ENCODE measurements at places on chromosomes 12 and 14. TPM values are rescaled to one million over a fixed set of nuclear protein-coding genes. Genes with fewer than 3 reads are reported as not detected.

The NOVA1 gene
- total RNA-seq = 21.8 TPM

The NEK9 gene
- total RNA-seq = 74.3 TPM

DNA sequence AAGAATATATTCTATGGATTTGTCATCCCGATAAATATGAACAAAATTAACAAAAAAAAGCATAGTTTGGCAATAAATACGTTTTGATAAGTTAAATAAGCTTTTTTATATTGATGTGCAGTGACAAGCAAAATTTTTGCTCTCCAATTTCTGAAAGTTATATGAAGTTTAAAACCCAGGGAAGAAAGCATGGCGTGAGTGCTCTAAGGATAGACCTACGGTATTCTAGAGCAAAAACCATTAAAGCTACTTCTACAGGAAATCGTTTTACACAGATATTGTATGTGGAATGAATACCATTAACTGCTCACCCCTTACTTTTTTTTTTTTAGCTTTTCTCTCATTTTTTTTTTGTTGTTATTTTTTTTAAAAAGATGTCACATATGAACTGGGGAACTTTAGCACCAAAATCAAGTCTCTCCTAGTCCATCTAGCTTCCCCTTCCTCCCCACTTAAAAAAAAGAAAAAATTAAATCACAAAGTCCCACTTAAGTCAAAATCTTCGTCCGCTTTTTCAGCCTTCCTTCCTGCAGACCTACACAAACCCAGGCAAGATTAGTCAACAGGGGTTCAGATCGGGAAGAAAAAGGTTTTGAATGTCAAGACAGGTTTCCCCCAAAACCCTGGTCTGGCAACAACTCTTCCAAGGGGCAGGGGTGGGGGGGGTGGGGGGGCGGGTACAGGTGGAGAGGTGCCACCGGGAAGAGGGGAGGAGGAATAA is 4.4 kb downstream of the ZFP36L1 start:
- no peak for DNase-seq

The ADAMTS20 gene
- total RNA-seq = 0.15 TPM

GRCh38 chr14:30551460-30551859 is 7.5 kb upstream of the G2E3 start:
- DNase-seq = no peak

The ALDH1L2 gene
- 1.4 TPM for total RNA-seq

DNA sequence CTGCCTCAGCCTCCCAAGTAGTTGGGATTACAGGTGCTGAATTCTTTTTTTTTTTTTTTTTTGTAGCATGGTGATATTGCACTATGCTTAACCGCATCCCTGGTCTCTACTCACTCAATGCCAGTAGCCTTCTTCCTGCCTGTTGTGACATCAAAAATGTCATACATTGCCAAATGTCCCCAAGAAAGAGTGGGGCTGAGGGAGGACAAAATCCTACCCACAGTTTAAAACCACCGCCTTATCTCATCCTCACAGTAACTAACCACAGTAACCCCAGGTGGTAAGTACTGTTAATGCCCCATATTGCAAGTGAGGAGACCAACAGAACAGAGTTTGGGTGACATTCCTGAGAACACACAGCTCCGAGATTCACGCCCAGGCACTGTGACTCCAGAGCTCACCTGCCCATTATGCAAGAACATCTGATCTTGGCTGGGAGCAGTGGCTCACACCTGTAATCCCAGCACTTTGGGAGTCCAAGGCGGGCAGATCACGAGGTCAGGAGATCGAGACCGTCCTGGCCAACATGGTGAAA is 19.6 kb downstream of the MORN3 start:
- no peak for DNase-seq

The SLC17A8 gene
- total RNA-seq = not detected

DNA sequence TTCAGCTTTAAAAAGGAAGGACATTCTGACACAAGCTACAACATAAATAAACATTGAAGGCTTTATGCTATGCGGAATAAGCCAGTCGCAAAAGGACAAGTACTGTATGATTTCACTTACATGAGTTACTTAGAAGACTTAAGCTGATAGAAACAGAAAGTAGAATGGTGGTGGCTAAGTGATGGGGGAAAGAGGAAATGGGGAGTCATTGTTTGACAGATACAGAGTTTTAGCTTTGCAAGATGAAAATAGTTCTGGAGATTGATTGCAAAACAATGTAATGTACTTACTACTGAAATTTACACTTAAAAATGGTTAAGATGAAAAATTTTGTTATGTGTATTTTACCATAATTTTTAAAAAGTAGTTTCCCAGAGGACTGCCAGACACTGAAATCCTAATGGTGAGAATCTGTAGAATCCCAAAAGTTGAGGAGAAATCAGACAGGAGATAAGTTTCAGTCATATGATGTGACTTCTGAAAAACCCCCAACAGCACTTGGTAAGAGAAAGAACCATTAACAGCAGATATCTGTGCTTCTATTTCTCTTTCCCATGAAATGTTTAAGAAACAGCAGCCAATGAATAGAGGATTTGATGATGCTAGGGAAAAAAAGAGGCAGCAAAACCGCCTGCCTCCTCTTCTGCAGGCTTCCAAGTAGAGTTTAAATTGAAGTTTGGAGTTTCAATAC is 16.6 kb upstream of the CLEC2A start:
- DNase-seq = no peak

The C12orf54 gene
- total RNA-seq = not detected

The PLEKHG3 gene
- total RNA-seq = 31.4 TPM

The CNPY2 gene
- total RNA-seq = 203 TPM

The DLK1 gene
- 1.3 TPM for total RNA-seq

- DNase-seq = no peak
These were observed 50.2 kb upstream of the VRK1 start for GRCh38 chr14:96747006-96747405.

GRCh38 chr12:98002887-98003493 is 512.4 kb upstream of the TMPO start:
- peak; percentile 61 for DNase-seq

The TMEM253 gene
- 0.90 TPM for total RNA-seq

- DNase-seq = no peak
These were observed 18.5 kb downstream of the KRT7 start for GRCh38 chr12:52251367-52252051.

GRCh38 chr14:85421186-85421877 is 108.6 kb upstream of the FLRT2 start:
- DNase-seq = no peak

The PNP gene
- 322 TPM for total RNA-seq

DNA sequence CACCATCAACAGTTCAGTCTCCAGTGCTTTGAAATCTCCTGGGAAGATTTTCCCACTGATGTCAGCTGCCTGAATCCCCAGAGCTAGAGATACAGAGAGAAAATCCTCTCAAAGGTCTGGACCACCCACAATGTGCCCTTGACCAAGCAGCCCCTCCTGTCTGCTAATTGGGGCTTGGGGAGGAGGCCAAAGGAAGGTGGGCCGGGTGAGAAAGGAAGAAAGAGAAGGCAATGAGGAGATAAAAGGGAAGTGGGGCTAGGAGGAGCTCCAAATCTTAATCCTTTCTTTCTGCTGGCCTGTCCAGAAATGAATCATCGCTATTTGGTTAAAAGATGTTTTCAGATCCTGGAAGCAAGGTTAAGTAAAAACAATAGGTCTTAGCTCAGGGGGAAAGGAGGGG is 322.9 kb downstream of the BCL11B start:
- DNase-seq = no peak

- peak; percentile 27 for DNase-seq
These were observed 39.6 kb upstream of the CCDC198 start for GRCh38 chr14:57533214-57533613.
